ENCODE measurements at places on chromosomes 16 and 17.

- no peak for ATAC-seq
These were observed 2.7 kb downstream of the HS3ST3B1 start for GRCh38 chr17:14303343-14304221.

DNA sequence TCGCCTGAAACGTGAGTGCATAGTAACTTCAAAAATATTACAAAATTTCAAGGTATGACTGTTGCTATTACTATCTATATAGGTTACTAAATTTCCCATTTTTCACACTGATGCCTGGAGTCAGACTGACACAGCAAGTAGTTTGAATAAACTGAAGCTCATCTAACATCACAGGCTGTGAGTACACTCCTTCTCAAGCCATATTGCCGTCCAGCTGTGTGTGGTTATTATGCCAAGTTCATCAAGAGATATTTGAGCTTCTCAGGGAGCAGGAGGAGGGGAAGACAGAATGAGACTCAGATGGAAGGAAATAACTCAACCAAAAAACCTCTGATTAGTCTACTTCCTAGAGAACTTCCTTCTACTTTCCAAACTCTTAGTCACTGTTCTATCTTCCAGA, 473.9 kb downstream of the TOX3 start:
- ATAC-seq: no peak

DNA sequence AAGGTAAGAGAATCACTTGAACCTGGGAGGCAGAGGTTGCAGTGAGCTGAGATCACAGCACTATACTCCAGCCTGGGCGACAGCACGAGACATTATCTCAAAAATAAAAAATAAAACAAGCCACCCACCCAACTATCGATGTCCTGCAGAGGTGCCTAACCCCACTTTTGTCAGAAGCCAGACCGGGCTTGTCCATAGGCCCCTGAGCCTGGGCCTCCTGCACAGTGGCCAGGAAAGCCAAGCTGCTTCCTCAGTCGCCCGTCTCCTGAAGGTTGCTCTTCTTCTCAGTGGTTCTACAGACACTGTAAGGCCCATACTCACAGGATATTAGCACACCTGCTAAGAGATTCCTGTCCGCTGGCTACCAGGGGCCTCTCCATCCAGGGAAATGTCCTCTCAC, 11.2 kb downstream of the CES2 start:
- ATAC-seq: 0 out of 3 replicates have a peak, but pooled peaks have one; percentile 3

- ATAC-seq: no peak
These were observed 207.7 kb downstream of the HS3ST3A1 start for GRCh38 chr17:13393841-13394710.

- ATAC-seq: no peak
These were observed at the start of gene SHISA6 for GRCh38 chr17:11240841-11241610. Gene SHISA6, plus strand, starts transcription at chr17:11241213.

DNA sequence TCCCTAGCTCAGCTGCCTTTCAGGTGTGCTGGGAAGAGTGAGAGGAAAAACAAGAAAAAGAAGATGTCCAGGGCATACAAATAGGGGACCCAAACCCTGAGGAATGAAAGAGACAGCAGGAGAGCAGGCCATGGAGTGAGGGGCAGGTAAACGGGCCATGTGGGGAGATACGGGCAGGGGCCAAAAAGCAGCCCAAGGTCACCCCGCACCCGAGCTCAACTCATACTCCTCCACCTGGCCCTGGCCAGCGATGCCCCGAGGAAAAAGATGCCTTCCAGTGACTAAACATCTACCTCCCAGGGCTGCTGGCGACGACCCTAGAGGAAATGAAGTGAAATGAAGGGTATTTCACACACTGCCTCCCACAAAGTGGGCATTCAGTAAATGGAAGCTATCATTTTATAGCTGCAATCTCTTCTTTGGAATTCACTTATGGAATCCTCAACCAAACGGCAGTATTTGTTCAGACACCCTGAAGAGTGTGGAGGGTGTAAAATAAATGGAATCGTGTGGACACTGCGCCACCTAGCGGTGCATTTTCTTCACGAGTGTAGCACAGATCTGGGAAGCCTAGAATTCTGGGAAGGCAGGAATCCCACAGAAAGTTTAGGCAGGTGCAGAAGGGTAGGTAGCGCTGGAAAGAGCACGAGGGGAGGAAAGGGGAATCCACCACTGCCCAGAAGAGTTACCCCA, 14.9 kb downstream of the ELAC2 start:
- peak; percentile 96 for ATAC-seq

DNA sequence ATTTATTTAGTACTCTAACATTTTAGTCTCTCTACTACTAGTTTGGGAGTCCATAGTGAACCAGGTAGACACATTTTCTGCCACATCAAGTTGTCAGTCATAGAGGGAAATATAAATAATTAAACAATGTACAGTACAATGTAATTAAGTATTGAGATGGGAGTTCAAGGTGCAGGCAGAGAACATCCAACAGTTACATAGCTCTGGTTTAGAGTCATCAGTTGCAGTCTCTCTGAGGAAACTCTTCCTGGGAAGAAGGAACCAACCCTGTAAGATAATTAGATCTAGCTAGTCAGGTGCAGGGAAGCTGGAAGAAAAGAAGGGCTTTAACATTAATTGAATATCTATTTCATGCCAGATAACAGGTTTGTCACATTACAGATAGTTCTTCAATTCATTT, 457.9 kb upstream of the DYNLRB2 start:
- no peak for ATAC-seq

GRCh38 chr17:33169580-33170285, 123.4 kb downstream of the ASIC2 start:
- no peak for ATAC-seq

DNA sequence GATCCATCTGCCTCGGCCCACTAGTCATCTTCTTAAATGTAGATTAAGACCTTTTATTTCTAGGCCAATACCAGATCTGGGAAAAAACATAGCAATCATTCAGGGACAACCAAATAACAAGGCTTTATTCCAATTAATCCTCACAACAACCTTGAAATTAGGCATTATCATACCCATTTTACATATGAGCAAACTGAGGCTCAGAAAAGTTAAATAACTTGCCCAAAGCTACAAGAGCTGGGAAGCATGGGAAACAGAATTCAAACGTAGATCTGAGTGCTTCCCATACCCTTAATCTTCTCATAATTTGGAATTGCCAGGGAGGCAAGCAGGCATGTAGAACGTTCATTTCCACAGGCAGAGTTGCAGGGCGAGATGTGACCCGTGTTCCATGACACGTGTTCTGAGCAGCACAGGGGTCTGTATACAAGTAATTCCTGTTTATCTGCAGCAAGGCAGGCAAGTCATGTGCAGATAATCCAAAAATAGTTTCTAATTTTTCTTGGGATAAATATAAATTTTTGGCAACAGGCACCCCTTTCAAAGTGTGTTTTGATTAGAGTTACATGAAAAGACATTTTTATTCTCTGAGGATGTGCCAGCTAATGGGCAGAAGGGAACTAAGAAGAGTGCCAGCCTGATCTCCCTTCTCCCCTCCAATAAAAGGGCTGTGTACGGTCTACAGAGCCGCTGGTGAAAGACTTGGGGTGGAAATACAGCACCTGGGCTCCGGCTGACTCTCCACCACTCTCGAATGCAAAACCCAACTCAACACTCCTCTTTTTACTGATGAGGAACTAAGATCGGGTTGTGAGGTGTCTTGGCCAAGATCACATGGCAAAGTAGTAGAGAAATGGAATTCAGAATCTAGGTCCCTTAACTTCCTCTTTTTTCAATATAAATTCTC, 27.7 kb upstream of the MYOCD start:
- no peak for ATAC-seq

GRCh38 chr17:12789075-12789480, 220 bp upstream of the ARHGAP44 start:
- ATAC-seq: no peak

GRCh38 chr17:14080847-14081251, 11.5 kb downstream of the COX10 start:
- no peak for ATAC-seq

- peak; percentile 90 for ATAC-seq
These were observed 13.4 kb upstream of the ATP5MC1 start for GRCh38 chr17:48878920-48879898.

DNA sequence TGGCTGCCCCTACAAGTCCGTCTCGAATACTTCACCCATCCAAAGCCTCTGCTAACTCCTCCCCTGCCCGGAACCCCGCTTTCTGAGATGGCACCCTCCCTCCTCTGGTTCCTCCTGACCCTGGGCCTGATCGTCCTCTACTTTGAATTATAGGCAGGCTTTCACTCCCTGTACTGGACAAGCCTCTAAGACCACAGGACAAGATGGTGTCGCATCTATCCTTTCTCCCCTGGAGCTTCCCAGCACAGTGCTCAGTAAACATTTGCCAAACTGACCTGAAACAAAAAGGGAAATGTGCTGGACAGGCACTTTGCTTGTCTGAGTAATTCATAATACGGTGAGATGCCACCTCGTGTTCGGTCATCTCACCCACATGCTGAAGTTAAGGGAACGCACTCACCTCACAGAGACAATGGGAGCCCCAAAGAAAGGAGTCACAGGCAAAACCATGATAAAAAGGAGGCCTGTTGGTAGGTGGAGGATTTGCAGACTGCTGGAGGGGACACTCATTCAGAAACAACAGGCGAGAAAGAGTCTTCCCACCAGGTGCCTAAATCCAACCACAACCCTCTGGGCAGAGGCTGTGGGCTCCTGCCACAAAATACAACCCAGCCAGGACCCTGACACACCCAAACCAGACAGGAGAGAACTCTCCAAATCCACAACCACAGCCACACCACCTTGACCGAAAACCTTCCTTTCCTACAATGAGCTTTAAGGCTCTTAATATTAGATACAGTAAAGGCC, 28.2 kb downstream of the SNN start:
- ATAC-seq: no peak

- ATAC-seq: no peak
These were observed 316.3 kb downstream of the SEC14L1 start for GRCh38 chr17:77456951-77457548.
